ENCODE measurements at places on chromosomes 7 and 10.

GRCh38 chr7:99139036-99139435 is 4.9 kb downstream of the SMURF1 start:
- DNase-seq: no peak

DNA sequence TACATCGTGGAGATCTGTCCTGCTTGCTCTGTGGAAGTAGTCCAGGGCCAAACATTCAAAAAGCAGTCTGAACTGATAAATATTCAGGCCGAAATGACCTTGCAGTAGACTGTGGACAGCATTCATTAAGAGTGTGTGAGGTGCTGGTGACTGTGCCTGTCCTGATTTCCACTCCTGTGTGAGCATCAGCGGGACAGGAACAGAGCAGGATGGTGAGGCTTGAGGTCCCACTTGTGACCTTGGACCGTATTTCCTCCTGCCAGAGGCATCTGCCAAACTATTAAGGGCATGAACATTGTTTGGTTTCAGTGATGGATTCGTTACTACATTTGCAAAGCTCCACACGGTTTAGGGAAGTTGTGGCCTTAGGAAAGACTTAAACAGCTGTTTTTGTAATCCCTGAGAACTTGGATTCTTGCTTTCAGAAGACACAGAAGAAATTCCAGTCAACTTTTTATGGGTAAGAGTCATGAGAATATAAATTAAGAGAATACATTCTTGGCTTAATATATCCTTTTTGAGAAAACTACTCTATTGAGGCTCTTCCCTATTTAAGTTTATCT is 32.8 kb downstream of the CCNY start:
- DNase-seq: no peak

DNA sequence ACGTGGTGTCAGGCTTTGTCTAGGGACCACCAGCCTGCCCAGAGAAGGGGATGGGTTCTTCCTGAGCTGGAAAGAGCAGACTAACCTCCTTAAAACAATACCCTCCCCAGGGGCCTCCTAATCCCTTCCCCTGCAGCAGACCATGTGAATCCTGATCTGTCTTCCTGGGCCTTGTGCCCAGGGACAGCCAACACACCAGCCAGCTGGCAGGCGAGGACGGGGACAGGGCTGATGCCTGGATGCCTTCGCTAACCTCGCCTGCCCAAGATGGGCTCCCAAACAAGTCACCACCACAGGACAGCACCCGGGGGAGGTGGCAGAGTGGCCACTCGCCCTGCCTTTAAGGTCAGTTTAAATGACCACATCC is 17.6 kb downstream of the PODXL start:
- no peak for DNase-seq

DNA sequence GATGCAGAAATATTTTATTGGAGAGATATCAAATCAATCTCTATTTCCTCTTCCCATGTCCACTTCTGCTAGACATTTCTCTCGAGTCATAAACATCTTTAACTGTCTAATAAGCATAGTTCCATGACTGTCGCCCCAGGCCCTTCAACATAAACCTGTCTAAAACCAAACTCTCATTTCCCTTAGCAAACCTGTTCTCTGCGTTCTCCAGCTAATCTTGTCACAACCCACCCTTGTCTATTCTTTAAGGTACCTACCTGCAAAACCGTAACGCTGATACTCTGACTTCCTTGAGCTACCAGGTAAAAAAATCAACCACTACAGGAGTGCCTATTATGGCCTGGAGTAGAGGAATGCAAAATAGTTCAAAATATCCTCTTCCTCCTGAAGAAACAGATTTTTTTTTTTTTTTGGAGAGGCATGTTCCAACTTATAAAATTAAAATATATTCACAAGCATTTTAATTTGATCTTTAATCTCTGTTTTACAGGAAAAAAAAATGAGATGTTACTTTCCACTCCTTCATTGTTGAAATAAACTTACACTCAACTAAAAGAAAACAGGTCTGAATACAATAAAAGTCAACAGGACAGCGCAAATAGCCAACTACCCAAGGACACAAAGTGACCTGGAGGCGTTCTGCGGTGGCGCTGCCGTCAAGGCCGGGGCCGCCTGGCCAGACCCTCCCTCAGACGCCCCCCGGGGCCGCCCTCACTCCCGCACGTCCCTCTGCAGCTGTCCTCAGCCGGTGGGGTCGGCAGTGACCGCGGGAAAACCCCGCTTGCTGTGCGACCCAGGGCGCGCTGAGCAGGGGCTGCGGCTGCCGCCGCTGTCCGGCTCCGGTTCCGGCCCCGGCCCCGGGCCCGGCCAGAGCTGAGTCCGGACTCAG is 765 bp downstream of the SLC25A40 start:
- DNase-seq: peak; percentile 10

GRCh38 chr7:13414661-13415107 is 574.8 kb downstream of the ETV1 start:
- DNase-seq: no peak

GRCh38 chr7:44073664-44074348 is 8.4 kb upstream of the PGAM2 start:
- DNase-seq: peak; percentile 42

DNA sequence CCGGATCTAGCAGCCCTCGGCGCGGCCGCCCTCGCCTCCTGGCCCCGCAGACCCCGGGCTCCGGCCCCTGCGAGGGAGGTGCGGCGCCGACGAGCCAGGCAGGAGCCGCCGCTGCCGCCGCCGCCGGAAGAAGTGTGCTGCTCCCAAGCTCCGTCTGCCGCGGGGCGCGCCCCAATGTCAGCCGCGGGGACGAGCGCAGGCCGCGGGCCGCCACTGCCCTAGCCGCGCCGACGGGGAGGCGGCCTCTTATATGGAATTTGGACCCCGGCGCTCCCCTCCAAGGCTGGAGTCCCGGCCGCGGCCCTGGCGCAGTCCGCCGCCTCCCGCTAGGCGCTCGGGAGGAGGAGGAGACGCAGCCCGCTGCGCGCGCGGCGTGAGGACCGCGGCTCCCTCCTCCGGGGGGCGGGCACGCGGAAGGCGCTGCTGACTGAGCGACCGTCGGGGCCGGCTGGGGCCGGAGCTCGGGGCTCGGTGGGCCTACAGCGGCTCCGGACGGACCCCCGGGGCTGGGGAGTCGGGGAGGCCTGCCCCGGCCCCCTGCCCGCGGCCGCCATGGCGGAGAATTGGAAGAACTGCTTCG is at the start of gene TRIM8:
TRIM8 (plus strand) TSS at position 414 of the 580 bp plus-strand sequence; CDS start at position 553, 139 bp downstream.
- DNase-seq: peak; percentile 70

DNA sequence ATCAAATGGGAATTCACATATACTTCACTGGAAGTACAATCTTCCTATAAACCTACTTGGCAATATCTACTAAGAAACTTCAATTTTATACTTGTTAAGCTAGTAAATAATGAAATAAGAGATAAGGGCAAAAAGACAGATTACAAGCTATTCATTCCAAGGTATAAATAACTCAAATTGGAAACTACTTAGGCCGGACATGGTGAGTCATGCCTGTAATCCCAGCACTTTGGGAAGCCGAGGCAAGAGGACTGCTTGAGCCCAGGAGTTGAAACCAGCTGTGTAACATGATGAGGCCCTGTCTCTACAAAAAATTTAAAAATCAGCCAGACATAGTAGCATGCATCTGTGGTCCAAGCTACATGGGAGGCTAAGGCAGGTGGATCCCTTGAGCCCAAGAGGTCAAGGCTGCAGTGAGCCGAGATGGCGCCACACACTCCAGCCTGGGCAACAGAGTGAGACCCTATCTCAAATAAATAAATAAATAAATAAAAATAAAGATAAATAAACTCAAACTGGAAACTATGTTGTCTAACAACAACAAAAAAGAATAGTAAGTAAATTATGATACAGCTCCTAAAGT is 37.6 kb downstream of the ARHGAP21 start:
- DNase-seq: no peak

DNA sequence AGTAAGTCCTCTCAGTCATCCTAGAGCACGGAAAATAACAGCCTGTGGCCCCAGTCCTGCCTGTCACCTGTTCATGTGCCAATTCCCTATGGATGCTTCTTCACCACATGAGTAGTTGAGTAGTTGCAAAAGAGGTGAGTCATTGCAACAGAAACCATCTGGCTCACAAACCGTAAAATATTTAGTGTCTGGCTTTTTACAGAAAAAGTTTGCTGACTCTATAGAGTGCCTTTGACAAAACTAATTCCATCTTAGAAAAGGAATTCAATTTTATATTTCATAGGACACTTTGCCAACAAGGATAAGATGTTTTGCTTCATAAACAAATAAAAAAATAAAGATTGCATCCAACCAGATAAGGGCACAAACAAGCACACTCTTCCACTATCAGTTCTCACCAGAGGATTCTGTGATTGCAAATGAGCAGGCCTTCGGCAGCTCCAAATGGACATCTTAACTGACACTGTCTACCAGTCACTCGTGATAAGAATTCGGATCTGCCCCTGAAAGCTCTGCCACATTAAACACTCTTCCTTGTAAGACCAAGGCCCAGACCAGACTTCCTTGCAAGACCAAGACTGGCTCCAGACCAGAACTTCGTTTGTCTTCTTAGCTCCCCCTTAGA is 242.7 kb upstream of the SEMA3C start:
- DNase-seq: no peak

DNA sequence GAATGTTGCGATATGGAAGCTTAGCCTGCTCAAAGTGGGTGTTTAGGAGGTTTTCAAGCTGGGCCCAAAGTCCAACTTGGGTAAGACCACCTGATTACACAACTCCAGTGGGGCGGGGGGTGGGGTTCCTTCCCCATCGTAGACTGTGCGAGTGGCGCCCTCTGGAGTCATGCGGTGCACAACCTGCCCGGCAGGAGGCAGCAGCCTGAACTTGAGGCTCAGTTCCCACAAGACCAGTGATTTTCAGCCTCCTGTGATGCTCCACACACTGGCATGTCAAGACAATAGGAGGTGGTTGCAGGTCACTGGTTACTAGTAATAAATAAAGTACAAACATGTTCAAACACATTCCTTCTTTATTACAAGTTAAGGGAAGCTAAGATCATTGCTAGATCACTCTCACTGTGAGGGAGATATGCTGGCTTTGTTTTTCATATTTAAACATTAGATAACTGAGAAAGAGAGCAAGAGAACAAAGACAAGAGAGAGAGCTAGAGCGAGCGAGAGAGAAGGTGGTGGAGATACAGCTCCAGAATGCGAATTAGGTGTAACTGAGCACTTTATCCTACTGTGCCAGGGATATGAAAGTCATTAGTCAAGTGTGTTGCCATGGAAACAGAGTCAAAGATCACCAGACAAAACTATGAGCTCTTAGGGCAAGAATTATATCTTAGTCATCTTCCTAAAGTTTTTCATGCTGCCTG is 97.4 kb upstream of the BMPER start:
- DNase-seq: peak; percentile 1

- no peak for DNase-seq
Observed at GRCh38 chr10:85492684-85493083, 873.9 kb downstream of the GRID1 start.

- DNase-seq: peak; percentile 44
Observed at GRCh38 chr7:38311329-38311937, 38.0 kb upstream of the TARP start.

- DNase-seq: no peak
Observed at GRCh38 chr10:114102256-114102655, 58.6 kb downstream of the ADRB1 start.

- DNase-seq: no peak
Observed at GRCh38 chr7:137689761-137690160, 157.0 kb downstream of the DGKI start.

DNA sequence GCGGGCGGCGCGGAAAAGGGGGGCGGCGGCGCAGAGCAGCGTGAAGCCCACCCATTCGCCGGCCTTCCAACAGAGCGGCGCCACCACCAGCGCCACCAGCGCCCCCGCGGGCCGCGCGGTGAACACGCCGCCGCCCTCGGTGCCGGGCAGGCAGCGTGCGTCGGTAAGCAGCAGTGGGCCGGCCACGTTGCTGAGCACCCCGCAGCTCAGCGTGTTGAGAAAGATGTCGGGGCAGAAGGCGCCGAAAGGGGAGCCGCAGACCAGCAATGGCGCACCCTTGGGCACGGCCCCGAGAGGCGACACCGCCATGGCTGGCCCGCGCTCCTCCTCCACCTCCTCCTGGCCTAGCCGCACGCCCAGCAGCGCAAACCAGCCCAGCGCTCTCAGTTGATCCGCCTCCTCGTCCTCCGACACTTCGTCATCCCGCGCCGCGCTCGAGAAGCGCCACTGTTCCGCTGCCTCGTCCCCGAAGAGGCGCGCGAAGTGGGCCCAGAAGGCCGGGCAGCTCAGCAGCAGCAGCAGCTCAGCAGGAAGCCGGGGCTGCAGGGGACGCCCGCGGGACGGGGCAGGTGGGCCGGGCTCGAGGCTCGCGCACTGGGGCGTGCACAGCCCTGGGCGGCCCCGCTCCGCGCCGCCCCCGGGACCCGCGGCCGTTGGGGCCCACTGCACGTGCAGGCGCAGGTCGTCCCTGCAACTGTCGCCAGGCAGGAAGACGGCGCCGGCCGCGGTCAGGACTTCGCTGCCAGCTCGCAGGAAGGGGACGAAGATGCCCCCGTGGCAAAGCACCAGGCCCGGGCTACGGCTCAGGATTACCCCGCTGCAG is 623 bp downstream of the TYSND1 start:
- peak; percentile 74 for DNase-seq

DNA sequence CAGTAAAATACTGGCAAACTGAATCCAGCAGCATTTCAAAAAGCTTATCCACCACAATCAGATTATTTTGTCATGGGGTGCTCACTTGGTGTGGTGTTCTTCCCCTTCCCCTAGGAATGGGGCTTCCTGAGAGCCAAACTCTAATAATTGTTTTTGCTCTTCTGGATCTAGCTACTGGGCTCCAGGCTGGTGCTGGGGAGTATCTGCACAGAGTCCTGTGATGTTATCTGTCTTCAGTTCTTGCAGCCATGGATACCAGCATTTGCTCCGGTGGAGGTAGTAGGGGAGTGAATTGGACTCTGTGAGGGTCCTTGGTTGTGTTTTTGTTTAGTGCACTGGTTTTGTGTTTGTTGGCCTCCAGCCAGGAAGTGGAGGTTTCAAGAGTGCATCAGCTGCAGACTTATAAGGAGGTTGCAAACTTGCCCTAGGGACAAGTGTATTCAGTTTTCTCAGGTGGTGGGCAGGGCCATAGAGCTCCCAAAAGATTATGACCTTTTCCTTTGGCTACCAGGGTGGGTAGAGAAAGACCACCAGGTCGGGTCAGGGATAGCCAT is 308.5 kb upstream of the MAGI2 start:
- DNase-seq: no peak

- no peak for DNase-seq
Observed at GRCh38 chr10:1853801-1854200, 116.5 kb upstream of the ADARB2 start.

- no peak for DNase-seq
Observed at GRCh38 chr10:113158183-113158582, 208.1 kb downstream of the TCF7L2 start.

All from activated CD4-positive, alpha-beta T cell treated with anti-CD3 and anti-CD28 coated beads, Interleukin-2, Interleukin-6, amounts not matched to agents 100 ng/mL and 50 ng/mL, durations not matched to agents 16 hours and 8 hours (primary cell).